ENCODE measurements at places on chromosomes 11 and 22. TPM values are rescaled to one million over a fixed set of nuclear protein-coding genes. Genes with fewer than 3 reads are reported as not detected.

DEUP1 gene
- total RNA-seq, result 0.83 TPM

GAL gene
- 0.36 TPM for total RNA-seq

KREMEN1 gene
- 19.8 TPM for total RNA-seq

CCDC89 gene
- 1.2 TPM for total RNA-seq

POTEH gene
- total RNA-seq, result not detected

P2RY2 gene
- 1.8 TPM for total RNA-seq

CDC42BPG gene
- 11.8 TPM for total RNA-seq

CST6 gene
- not detected for total RNA-seq

C22orf23 gene
- 1.2 TPM for total RNA-seq

NUP160 gene
- 22.1 TPM for total RNA-seq

TNNT3 gene
- total RNA-seq, result not detected

H19 gene
- 2,836 TPM for total RNA-seq

VSIG10L2 gene
- total RNA-seq, result not detected

MIAT gene
- total RNA-seq, result 1.3 TPM

SPI1 gene
- total RNA-seq, result 43.6 TPM

INPP5J gene
- 6.5 TPM for total RNA-seq

ADM gene
- 55.7 TPM for total RNA-seq

SLC25A18 gene
- total RNA-seq, result 0.57 TPM

IL18BP gene
- 7.9 TPM for total RNA-seq

OSBP2 gene
- 19.9 TPM for total RNA-seq

FIBIN gene
- total RNA-seq, result 2.7 TPM

PLAAT5 gene
- not detected for total RNA-seq

IL10RA gene
- total RNA-seq, result 2.7 TPM

FAM227A gene
- total RNA-seq, result 0.55 TPM

GRK3 gene
- 6.7 TPM for total RNA-seq

BEST1 gene
- total RNA-seq, result 2.5 TPM

ALDH3B1 gene
- total RNA-seq, result 55.0 TPM

CYB561A3 gene
- 881 TPM for total RNA-seq

VSTM5 gene
- not detected for total RNA-seq

PTPRCAP gene
- total RNA-seq, result 3.9 TPM

AGBL2 gene
- 0.35 TPM for total RNA-seq

SOX6 gene
- 8.2 TPM for total RNA-seq

BDNF gene
- 0.19 TPM for total RNA-seq

TYMP gene
- 1.9 TPM for total RNA-seq

SAA2 gene
- total RNA-seq, result 9.2 TPM

USP2 gene
- 1.8 TPM for total RNA-seq

CECR2 gene
- total RNA-seq, result 0.36 TPM

MS4A12 gene
- not detected for total RNA-seq

NCF4 gene
- total RNA-seq, result 44.1 TPM

SLN gene
- total RNA-seq, result 0.33 TPM

MAPK12 gene
- 5.6 TPM for total RNA-seq

CASP12 gene
- total RNA-seq, result not detected

MYRF gene
- total RNA-seq, result 2.6 TPM

FOLR1 gene
- total RNA-seq, result 0.95 TPM

OR10G8 gene
- not detected for total RNA-seq
